GDM1 (cell line): ENCODE measurements at places on chromosomes 12 and 14.

DNA sequence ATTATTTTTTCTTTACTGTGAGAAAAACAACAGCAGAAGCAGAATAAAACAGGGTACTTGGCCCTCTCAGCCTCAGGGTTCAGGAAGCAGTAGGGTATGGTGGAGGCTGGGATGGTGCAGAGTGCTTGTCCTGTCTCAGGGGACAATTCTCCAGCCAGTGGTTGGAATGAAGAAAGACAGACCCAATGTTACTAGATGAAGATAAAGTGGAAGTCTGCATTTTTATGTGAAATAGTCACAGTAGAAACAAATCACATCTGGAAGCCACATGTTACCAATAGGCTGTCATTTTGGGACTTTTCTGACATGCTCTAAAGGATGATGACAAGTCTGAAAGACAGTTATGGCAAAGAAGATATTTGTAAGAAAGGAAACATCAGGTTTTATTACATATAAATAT lies 32.3 kb downstream of the PROX2 start:
- no peak for DNase-seq

DNA sequence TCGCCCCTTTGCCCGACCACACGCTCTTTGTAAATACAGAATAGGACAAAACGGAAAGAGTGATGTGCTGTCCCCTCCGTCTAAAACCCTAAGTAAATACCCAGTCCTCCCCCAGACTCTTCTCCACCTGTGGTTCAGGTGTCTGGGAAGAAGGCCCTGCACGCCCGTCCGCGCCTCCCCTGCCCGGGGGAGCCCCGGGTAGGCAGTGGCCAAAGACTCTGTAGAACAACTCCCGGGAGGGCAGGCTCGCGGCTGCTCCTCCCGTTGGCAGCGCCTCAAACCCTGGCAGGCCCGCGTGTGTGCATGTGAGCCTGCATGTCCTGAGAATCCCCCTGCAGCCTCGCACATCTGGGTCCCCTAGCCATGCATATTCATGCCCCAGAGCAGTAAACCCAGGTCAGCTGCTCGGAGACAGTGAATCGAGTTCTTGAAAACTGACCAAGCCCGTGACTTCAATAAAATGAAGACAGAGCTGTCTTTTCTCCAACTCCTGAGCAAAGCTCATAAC lies 165.8 kb downstream of the MON2 start:
- DNase-seq = no peak

- peak; percentile 54 for DNase-seq
Observed at GRCh38 chr12:55728186-55728938, 447 bp downstream of the CD63 start.

DNA sequence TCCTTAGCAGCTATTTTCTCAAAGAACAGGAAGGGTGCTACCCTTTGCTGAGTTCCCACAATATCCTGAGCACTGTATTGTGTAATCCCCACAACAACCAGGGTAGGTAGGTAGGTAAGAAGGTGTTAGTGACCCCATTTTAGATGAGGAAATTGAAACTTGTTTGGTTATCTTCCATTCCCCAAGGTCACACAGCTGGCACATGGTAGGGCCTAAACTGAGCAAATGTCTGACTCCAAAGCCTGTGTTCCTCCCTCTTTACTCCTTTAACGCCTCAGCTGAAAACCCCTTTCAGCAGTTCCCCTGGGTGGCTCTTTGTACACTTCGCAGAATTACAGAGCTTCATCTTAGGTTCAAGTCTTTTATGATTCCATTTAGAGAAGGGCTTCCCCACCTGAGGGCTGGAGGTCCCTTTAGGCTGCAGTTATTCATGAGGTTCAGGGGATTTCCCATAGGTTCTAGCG lies 26.5 kb upstream of the RIC8B start:
- DNase-seq = no peak

- no peak for DNase-seq
Observed at GRCh38 chr14:87387806-87388205, 605.2 kb downstream of the GALC start.

- peak; percentile 11 for DNase-seq
Observed at GRCh38 chr12:12376646-12377448, 20.0 kb downstream of the BORCS5 start.

GRCh38 chr12:115456946-115457689 lies 773.1 kb upstream of the TBX3 start:
- DNase-seq = no peak

DNA sequence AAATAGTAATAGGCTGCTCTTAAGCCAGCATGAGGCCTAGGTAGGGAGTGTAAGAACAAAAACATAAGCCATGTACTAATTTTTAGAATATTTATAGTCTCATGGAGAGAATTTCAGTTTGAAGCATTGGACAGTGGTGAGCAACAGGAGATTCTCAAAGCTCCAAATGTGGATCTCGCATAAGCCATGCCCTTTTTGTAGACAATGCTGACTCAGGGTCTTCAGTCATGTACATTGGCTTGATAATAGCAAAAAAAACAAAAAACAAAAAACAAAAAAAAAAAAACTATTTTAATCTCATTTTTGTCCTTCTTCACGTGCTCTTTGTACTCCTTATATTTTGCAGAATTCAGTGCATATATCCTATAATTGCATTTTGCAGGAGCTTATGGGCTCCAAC lies 402.9 kb downstream of the TMTC2 start:
- no peak for DNase-seq

DNA sequence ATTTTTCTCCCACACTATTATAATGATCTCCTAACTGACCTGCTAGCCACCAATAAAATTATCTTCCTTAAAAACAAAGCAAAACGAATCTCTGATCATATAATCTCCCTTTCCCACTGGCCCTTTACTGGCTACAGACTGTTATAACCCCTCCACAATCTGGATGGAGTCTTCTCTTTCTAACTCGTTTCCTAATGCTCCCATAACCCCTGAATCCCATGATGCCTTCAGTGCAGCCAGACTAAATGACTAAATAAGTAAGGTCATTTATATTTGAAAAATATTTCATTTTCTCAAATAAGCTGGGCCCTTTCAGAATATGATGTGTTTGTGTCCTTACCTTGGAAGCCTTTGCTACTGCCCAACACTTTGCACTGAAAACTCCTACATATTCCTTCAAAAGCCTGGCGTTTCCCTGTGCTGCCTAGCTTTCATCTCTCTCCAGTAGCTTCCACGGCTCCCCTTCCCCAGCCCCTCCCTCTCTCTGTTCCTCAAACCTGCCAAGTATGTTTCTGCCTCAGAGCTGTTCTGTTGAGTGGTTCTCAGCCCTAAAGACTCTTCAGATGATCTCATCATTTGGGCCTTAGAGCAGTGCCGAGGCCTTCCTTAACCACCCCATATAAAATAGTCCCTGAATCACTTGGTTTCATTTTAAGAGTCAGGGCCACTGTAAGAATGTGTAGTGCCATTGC lies 91.7 kb downstream of the MYRFL start:
- no peak for DNase-seq

DNA sequence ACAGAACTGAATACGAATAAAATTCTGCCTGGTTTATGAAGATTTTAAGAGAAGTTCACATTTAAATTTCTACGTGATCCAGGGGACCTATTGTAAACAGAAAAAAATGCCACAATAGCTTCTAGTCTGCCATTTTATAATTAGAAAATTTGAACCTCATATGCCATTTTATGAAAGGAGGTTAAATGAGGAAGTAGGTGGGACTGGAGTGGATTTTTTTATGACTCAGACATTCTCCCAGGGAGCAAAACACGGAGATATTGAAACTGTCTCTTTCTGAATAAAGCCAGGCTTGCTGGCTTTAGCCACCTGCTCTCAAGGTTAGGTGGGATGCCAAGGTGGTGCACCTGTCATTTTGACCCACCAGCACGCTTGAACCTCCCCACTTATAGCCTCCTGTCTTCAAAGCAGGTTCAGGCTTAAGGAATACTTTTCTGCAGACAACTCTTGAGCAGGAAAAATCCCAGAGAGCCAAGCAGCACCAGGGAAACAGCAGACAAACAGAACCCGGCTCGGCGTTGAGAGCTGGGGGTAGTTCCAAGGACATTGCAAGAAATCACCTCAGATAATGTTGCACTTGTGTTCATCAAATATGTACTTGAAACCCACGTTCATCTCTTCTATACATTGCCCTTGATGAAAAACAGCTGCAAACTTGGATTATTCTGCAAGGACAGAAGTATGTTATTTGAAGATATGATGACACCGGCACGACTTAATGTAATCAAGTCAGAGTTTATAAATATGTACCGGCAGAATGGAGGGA lies 203.7 kb downstream of the PPM1H start:
- peak; percentile 11 for DNase-seq

DNA sequence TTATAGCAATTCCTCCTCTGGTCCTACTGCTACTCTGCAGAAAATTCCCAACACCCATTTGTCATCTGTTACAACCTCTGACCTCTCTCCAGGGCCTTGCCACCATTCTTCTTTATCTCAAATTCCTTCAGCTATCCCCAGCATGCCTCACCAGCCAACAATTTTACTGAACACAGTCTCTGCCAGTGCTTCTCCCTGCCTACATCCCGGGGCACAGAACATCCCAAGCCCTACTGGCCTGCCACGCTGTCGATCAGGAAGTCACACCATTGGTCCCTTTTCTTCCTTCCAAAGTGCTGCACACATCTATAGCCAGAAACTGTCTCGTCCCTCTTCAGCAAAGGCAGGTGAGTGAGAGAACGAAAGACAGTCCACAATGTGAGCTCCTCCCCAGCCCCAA lies 122.1 kb downstream of the TTLL5 start:
- no peak for DNase-seq

DNA sequence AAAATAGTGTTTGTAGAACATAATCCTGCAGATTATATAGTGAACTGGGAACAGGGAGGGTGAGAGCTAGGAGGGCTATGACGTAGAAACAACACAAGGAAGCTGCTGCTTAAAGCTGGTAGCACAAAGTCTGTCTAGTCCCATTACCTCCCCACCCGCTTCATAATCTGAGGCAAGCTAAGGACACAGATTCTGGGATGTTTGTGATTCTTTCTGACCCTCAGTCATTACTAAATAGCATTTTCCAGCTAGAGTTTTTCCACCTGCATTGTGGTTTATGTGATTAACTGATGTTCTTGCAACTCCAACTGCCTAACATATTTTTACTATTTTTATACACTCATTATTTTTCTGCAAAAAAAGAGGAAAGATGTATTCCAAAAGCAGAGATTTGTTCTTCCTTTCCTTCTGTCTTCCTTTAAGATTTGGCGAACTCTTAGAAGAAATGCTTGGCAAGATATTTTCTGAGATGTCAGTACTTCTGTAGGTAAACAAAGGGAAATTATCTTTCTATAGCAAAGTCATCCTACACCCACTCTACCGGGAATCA lies 293.2 kb upstream of the FAR2 start:
- DNase-seq = no peak

- DNase-seq = peak; percentile 64
Observed at GRCh38 chr12:83823386-83824045, 1089.1 kb downstream of the SLC6A15 start.

DNA sequence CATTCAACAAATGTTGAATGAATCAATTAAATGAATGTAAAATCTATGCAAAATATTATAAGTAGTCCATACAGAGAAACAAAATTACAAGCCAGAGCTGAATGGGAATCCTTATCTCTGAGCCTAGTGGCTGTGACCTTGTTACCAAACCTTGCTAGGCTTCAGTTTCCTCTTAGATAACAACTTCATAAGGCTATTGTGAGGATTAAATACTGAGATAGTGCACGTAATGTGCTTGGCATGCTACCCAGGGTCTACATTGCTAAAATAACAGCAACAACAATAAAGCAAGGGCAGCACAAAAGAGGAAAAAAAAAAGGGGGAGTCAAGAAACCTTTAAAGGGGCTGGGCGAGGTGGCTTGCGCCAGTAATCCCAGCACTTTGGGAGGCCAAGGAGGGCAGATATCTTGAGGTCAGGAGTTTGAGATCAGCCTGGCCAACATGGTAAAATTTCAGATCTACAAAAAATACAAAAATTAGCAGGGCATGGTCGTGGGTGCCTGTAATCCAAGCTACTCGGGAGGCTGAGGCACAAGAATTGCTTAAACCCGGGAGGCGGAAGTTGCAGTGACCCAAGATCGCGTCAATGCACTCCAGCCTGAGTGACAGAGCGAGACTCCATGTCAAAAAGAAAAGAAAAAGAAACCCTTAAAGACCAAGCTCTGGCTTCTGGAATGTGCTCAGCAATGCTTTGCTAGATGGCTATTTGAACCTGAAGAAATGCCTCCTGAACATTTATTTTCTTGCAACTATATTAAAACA lies 14.1 kb downstream of the STAB2 start:
- no peak for DNase-seq

GRCh38 chr12:60308366-60308991 lies 712.6 kb downstream of the SLC16A7 start:
- DNase-seq = no peak

DNA sequence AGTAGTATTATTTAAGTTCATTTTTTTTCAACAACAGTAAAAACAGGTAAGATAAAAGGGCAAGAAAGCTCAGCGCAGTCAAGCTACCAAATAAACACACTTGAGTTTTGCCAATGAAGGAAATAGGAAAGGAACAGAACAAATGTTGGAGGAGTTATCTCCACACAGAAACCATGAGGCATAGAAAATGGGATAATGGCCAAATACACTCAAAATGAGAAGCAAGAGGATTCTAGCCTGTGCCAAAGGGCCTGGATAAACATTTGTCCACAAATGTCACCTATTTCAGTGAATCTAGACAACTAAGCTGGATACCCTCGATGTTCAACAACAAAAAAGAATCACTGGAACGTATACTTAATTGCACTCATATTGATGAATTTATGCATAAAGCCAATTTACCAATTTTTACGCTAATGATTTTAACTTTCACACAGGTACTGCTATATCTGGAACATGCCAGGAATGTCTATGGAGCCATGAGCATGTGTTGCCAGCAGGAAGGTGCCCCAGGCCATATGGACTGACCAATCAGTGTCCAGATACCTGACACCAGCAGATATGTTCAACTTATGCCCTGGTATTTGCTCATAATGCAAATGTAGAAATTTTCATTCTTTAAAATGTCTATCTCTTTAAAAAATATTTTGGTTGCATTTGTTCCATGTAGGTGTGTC lies 21.1 kb downstream of the ST8SIA1 start:
- no peak for DNase-seq

DNA sequence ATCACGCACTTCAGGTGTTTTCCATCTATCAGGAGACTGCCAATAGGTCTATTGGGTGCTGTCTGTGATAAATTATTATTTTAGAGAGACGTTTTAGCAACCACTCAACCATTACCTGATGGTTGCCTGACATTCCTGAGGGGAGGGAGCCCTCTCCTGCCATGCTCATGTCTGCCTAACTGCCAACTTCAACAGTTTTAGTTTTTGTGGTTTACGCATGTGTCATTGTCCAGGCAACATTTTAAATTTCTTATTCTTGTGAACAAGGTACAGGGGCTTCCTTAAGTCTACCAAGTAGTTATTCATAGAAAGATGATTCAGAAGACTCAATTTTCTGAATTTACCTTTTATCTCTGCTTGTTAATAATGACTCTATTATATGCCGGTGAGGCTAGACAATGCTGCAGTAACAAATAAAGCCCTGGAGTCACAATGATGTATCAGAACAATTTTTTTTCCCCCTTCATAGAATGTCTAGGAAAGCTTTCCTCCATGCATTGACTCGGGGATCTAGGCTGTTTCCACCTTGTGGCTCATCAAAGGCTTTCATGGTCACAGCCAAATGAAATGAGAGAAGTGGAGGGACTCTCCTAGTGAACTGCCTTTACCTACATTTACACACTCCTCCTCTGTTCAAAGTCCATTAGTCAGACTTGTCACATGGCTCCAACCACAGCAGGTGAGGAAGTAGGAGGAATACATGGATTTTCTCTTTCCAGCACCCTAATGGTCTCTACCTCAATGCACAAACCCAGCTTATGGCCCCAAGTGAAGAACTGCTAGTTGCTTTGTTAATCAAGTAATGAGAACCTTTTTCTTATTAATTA lies 225.8 kb downstream of the CRADD start:
- DNase-seq = no peak

- no peak for DNase-seq
Observed at GRCh38 chr12:20268121-20268732, 100.1 kb upstream of the PDE3A start.

GRCh38 chr14:91372671-91373495 lies 44.7 kb downstream of the CCDC88C start:
- no peak for DNase-seq
